ENCODE measurements at places on chromosomes 1 and 21.

DNA sequence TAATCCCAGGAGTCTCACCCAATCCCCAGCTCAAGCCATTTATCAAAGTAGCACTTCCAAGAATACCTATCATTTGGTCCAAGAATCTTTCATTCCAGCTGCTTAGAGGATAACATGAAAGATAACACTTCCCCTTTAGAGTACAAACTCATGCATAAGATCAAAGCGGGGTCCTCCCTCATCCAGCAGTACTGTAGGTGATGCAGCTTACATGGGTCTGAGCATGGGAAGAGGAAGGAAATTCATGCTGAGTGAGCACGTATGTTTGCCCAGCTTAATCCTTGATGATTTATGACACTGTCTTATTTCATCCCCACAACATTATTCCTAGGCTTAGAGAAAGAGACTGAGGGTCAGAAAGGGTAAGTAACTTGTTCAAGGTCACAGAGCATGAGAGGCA, 167.1 kb upstream of the GJB5 start:
- no peak for DNase-seq

DNA sequence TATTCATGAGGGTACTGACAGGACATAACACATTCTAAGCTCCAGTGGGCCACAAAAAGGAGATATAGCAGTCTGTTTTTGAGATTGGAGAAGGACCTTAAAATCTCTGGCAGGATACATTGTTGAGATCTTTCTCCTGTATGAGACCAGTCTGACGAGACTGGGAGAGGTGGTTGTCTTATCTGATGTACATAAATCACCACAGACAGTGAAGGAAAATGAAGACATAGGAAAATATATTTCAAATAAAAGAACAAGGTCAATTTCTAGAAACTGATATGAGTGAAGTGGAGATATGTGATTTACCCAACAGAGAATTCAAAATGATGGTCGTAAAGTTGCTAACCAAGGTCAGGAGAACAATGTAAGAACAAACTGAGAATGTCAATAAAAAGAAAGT, 21.3 kb upstream of the EGLN1 start:
- DNase-seq = no peak

DNA sequence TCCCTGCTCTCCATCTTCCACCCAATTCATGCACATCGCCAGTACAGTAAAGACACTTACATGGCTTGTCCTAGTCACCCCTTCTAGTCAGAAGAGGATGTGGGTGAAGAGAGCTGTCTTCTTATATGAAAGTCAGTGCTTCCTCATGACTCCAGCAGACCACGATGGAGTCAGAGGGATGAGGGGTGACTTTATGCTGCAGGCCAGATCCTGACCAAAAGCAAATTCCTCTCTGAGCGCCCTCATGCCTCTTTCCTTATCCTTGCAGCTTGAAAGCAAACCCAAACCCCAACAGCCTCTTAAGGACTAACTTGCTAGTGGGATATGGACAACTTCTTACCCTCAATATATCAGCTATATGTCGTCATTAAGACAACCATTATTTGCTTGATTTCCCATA, 348.2 kb upstream of the DUSP10 start:
- DNase-seq = no peak

DNA sequence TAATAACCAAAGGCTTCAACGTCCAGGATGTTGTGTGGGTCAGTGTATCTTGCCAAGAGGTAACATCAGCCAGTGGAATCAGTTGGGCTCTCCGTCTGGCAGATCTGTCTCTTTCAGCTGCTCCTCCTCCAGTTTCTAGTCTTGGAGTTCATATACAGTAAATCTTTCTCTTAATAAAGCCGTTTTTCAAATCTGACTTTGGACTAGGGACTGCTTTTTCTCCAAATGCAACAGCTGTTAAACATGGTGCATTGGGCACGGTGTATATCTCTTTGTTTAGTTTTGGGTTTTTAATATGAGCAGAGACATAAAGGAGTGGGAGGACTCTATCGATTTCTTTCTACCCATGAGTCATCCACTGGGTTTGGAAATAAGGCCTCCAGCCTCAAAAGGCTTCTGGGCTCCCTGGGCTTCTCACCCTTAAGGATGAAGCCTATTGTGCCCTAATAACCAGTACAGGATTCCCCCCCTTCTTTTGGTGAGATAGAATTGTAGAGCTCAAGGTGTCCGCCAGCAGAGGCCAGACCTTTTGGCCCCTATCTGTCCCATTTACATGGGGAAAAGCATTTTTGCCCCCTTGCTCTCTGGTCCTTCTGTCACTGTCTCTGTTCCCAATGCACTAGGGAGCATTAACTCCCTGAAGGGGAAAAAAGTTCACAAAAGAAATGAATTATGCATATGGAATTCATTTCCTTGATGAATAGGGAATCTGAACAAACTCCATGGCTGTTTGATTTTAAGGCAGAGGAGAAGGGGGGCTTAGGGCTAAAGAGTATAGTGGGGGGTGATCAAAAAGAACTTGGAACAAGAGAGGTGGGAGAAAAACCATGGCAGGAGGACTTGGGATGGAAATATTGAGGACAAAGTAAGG, 86.0 kb downstream of the PBX1 start:
- no peak for DNase-seq

- no peak for DNase-seq
These were observed 3.9 kb downstream of the CELA2B start for GRCh38 chr1:15479654-15480347.

- no peak for DNase-seq
These were observed 274.9 kb downstream of the LMO4 start for GRCh38 chr1:87603626-87604025.

- no peak for DNase-seq
These were observed 54.3 kb downstream of the MAP3K21 start for GRCh38 chr1:233381806-233382205.

GRCh38 chr21:37082856-37083528, 9.9 kb downstream of the TTC3 start:
- no peak for DNase-seq

GRCh38 chr1:236117710-236118109, 24.6 kb upstream of the GPR137B start:
- DNase-seq = no peak

DNA sequence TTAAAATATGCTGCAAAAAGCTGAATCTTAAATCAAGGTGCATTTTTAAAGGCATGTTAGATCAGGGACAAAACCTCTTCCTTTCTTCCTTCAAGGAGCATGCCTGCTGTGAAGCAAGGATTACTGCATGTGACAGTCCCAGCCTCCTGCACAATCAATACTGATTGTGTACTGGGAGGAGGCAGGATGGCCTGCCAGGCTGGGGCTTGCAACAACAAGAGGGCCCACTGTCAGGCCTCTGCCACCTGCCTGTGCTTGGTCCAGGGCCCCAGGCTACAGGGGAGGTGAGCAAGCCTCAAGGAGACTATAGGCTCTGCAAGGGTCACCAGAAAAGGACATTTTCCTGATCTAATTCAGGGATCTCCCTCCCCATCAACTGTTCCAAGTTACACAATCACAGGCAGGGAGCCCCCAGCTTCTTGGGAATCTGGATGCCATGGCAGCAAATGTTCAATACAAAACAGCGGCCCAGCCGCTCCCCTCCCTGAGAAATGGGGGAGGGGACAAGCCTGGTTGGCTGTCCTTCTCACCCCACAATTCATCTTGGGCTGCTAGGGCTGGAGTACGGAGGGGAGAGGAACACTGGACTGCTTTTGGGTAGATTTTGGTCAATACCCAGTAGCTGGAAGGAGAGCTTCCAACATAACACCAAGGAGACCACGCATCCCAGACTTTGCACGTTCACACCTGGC, 76.7 kb downstream of the SSBP3 start:
- DNase-seq = no peak

DNA sequence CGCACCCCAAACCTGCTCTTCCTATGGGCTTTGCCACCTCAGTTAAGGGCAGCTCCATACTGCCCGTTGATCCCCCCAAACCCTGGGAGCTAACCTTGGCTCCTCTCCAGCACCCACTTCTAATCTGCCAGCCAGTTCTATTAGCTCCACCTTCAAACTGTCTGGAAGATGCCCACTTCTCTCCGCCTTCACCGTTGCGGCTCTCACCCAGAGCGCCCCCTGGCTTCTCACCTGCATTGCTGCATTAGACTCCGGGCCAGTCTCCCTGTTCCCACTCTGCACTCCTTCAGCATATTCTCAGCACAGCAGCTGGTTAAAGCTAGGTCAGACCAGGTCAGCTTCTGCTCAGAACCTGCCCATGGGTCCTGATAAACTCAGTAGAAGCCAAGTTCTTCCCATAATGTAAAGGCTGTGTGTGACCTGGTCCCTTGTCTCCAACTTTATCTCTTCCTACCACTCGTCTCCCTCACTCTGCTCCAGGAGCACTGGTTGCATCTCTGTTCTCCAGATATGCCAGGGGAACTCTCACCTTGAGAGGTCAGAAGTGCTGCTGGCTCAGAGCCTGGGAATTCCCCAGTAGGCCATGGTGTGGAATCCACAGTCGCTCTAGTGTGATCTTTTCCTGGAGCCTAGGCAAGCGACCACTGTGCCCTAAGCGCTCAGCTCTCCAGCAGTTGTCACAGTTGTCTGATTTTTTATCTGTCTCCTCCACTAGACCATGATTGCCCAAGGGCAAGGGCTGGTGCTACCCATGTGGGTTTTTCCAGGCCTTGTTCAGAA, 150.3 kb downstream of the HMGB4 start:
- no peak for DNase-seq

DNA sequence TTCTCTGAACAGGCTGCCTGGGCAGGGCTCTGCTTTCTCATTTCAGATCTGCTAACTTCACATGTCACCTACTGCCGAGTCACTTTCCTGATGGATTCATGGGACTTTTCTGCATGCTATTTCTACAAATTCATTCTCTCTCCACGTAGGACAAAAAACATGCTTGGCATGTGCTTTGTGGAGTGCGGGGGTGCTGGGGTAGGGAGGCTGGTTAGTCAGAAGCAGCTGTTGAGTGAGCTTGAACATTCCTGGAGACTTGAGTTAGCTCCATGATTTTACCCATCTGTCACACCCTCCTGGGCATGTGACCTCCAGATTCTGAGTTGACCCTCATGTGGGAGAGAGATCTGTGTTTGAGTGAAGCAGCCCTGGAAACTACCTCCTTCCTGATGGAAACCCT, 71.4 kb downstream of the UCK2 start:
- no peak for DNase-seq

DNA sequence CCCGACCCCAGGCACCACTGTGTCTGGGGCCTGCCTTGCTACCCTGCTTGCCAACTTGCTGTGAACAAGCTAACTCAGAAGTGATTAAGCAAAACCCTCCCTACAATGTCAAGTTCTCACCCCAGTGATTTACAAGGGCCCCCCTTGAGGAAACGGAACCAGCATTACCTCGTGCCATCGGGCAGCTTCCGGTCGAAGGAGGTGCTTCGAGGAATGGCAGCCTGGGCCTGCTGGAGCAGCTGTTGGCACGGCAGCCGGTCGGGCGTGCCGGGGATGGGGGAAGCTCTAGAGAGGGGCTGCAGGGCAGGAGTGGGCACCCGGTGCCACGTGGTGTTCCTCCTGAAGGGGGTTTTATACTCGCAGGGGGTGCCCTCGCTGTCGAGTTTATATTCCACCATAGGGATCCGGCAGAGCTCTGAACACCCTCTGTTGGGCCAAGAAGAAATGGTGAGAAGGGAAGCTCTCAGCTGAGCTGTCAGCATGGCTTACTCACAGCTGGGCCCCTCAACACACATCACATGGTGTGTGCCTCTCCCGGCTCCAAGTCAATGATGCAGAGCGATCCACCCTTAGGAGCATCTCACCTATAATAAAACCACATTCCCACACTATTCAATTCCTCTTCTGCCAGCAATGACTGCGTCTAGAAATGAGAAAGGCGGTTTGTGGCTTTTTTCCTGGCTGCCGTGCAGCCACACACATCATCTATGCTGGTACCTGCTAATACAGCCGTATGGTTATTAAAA, 184.4 kb downstream of the SIPA1L2 start:
- DNase-seq = no peak

DNA sequence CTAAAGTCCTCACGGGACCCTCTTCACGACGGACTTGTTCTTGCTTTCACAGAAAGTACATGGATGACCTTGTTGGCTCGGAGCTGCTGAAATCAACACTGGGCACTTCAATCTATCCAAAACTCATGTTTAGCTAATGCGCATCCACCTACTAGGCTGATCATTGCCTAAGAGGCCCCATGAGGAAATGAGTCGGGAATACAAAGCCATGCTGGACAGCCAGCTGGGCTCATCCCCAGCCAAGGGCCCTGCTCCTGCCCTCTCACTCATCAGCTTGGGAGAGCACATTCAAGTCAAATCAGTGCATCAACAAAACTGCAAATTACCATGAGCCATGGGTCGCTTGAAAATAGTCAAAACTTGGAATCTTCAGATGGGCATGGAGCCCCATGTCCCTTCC, 14.8 kb upstream of the HEYL start:
- no peak for DNase-seq

DNA sequence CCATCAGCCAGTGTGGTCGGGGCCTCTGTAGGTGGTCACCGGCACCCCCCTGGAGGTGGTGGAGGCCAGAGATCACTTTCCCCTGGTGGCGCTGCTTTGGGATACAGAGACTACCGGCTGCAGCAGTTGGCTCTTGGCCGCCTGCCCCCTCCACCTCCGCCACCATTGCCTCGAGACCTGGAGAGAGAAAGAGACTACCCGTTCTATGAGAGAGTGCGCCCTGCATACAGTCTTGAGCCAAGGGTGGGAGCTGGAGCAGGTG, 961 bp downstream of the RBM15 start:
- DNase-seq = no peak

GRCh38 chr1:65424573-65424889, 4.1 kb downstream of the LEPR start:
- no peak for DNase-seq

DNA sequence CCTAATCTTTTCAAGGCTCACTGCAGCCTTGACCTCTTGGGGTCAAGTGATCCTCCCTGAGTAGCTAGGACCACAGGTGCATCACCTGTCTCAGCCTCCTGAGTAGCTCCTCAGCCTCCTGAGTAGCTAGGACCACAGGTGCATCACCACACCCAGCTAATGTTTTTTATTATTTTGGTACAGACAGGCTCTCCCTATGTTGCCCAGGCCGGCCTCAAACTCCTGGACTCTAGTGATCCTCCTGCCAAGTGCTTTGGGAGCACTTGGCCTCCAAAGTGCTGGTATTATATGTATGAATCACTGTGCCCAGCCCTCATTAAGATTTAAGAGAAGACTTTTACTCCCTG, 58.5 kb upstream of the S1PR1 start:
- DNase-seq = no peak

- DNase-seq = peak; percentile 52
These were observed 102.0 kb upstream of the RUNX3 start for GRCh38 chr1:25031966-25032667.

DNA sequence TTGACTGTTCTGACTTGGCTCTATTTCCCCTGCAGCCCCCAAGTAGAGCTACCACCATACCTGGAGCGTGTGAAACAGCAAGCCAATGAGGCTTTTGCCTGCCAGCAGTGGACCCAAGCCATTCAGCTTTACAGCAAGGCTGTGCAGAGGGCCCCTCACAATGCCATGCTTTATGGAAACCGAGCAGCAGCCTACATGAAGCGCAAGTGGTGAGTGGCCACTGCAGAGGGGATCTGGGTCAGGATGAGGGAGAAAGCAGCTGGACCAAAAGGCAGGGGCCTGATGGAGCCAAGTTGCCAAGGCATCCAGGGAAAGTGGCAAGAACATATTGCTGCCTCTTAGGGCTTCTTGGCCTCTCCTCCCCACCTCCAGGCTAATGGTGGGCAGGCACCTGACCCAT, 24.1 kb upstream of the TMEM222 start:
- no peak for DNase-seq

GRCh38 chr1:162632217-162632666, at the start of gene DDR2:
DDR2 (plus strand) TSS chr1:162632464; CDS start chr1:162719064, 86,600 bp downstream.
- no peak for DNase-seq

- DNase-seq = no peak
These were observed 4.9 kb downstream of the RPL11 start for GRCh38 chr1:23696335-23696989.

- no peak for DNase-seq
These were observed 94.0 kb upstream of the FMN2 start for GRCh38 chr1:239997515-239998311.

- no peak for DNase-seq
These were observed 3.2 kb upstream of the SAMD11 start for GRCh38 chr1:920521-920920.
